ENCODE measurements at places on chromosomes 6 and 20. TPM values are rescaled to one million over a fixed set of nuclear protein-coding genes. Genes with fewer than 3 reads are reported as not detected.

DDX43 gene
- not detected for total RNA-seq

GRCh38 chr6:85364344-85364743, 85.5 kb upstream of the NT5E start:
- H3K27ac ChIP-seq = no peak overlapping the region
- DNase-seq = no peak
- H3K4me1 ChIP-seq = no peaks in the 10 kb centered on the region
- peaks cover 4% of the 10 kb centered on the region for H3K27me3 ChIP-seq
- H3K36me3 ChIP-seq = no peaks in the 10 kb centered on the region

GRCh38 chr20:20915844-20916243, 190.3 kb downstream of the LINC00237 start:
- no peak overlapping the region for H3K4me3 ChIP-seq
- H3K27ac ChIP-seq = no peak overlapping the region
- DNase-seq = no peak

CFAP206 gene
- total RNA-seq = 1.2 TPM

DNA sequence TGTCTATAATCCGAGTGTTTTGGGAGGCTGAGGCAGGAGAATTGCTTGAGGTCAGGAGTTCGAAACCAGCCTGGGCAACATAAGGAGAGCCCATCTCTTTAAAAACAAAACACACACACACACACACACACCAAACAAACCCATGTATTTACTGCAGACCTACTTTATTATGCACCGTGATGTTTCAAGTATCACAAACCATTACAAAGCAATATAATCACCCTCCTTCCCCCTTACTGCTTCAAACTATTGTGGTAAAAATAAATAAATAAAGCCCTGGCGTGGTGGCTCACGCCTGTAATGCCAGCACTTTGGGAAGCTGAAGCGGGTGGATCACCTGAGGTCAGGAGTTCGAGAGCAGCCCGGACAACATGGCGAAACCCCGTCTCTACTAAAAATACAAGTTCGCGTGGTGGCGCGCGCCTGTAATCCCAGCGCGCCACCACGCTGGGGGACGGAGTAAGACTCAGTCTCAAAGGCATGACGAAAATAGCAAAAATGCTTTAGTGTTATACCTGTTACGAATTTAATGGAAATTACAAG, 1.5 kb downstream of the TBCC start:
- no peak for DNase-seq
- H3K27ac ChIP-seq = peak overlapping the region; percentile 90
- peaks cover 1% of the 10 kb centered on the region for H3K36me3 ChIP-seq
- peak overlapping the region; percentile 96 for H3K4me3 ChIP-seq

GRCh38 chr6:48813836-48814235, 649.2 kb downstream of the MMUT start:
- no peak overlapping the region for H3K4me3 ChIP-seq
- DNase-seq = no peak
- no peaks in the 10 kb centered on the region for H3K4me1 ChIP-seq

NKX2-2 gene
- total RNA-seq = 15.5 TPM

- H3K4me1 ChIP-seq = peaks cover 22% of the 10 kb centered on the region
- no peaks in the 10 kb centered on the region for H3K27me3 ChIP-seq
- no peak overlapping the region for H3K4me3 ChIP-seq
- peaks cover 6% of the 10 kb centered on the region for H3K36me3 ChIP-seq
Measured at GRCh38 chr20:57251344-57251743, 15.1 kb downstream of the BMP7 start.

CST5 gene
- not detected for total RNA-seq

DEFB124 gene
- not detected for total RNA-seq

BCKDHB gene
- total RNA-seq = 34.8 TPM

CDH4 gene
- total RNA-seq = 0.43 TPM

DNA sequence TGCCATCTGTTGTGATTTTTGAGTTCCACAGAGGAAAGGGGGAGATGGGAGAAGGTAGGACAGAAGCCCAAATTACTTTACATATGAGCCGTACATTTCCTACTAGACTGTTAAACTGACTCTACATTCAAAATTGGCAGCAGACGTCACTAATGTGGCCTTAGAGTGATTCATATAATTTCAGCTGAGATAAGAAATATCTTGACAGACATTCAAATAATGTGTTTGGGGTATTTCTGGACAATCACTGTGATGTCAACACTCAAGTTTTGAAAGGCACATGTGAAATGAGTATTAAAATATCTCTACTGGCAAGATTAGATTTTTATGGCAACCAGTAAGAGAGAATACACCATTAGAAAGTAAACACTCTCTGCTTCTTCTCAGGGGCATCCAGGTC, 104.0 kb downstream of the MTFR2 start:
- no peak overlapping the region for H3K4me3 ChIP-seq
- no peaks in the 10 kb centered on the region for H3K27me3 ChIP-seq
- no peak overlapping the region for H3K27ac ChIP-seq
- peaks cover 2% of the 10 kb centered on the region for H3K4me1 ChIP-seq

DNA sequence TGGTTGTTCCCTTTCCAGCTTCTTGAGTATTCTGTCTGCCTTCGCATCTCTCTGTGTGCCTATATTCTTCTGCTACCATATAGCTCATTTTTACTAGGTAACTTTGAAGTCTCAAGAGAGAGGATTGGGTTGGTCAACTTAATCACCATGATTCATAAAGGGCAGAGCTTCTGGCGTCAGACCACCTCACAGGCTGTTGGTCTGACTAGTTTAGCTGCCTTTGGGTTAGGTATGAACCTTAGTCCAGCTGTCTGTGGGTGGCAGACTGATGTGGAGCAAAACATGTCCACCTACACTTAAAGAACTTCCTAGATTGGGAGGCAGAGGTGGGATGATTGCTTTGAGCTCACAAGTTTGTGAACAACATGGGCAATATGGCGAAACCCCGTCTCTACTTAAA, 192.2 kb upstream of the SGK1 start:
- H3K36me3 ChIP-seq = no peaks in the 10 kb centered on the region
- H3K4me1 ChIP-seq = peaks cover 10% of the 10 kb centered on the region
- no peak overlapping the region for H3K27ac ChIP-seq
- H3K4me3 ChIP-seq = no peak overlapping the region

GRCh38 chr6:52598123-52598823, 21.4 kb upstream of the TRAM2 start:
- peak overlapping the region; percentile 69 for H3K27ac ChIP-seq
- H3K4me3 ChIP-seq = peak overlapping the region; percentile 9
- DNase-seq = peak; percentile 62
- H3K36me3 ChIP-seq = no peaks in the 10 kb centered on the region
- no peaks in the 10 kb centered on the region for H3K27me3 ChIP-seq
- peaks cover 16% of the 10 kb centered on the region for H3K4me1 ChIP-seq

PLCB4 gene
- 17.2 TPM for total RNA-seq

OXT gene
- not detected for total RNA-seq

- no peak for DNase-seq
- no peaks in the 10 kb centered on the region for H3K36me3 ChIP-seq
Measured at GRCh38 chr6:27667657-27668441, 194.9 kb upstream of the ZNF184 start.

ZNF337 gene
- 22.4 TPM for total RNA-seq

- DNase-seq = no peak
- no peak overlapping the region for H3K27ac ChIP-seq
- H3K4me1 ChIP-seq = peaks cover 7% of the 10 kb centered on the region
- no peaks in the 10 kb centered on the region for H3K27me3 ChIP-seq
- no peak overlapping the region for H3K4me3 ChIP-seq
Measured at GRCh38 chr6:38068854-38069590, 249.5 kb downstream of the ZFAND3 start.

GTSF1L gene
- total RNA-seq = not detected

Data from progenitor cell of endocrine pancreas (in vitro differentiated cells).